Activated CD4-positive, alpha-beta T cell treated with anti-CD3 and anti-CD28 coated beads for 48 hours (primary cell): ENCODE measurements at places on chromosomes 12 and 14.

- DNase-seq: no peak
Measured at GRCh38 chr12:40650038-40650704, 42.1 kb upstream of the CNTN1 start.

- DNase-seq: no peak
Measured at GRCh38 chr12:88471331-88472045, 108.8 kb downstream of the KITLG start.

DNA sequence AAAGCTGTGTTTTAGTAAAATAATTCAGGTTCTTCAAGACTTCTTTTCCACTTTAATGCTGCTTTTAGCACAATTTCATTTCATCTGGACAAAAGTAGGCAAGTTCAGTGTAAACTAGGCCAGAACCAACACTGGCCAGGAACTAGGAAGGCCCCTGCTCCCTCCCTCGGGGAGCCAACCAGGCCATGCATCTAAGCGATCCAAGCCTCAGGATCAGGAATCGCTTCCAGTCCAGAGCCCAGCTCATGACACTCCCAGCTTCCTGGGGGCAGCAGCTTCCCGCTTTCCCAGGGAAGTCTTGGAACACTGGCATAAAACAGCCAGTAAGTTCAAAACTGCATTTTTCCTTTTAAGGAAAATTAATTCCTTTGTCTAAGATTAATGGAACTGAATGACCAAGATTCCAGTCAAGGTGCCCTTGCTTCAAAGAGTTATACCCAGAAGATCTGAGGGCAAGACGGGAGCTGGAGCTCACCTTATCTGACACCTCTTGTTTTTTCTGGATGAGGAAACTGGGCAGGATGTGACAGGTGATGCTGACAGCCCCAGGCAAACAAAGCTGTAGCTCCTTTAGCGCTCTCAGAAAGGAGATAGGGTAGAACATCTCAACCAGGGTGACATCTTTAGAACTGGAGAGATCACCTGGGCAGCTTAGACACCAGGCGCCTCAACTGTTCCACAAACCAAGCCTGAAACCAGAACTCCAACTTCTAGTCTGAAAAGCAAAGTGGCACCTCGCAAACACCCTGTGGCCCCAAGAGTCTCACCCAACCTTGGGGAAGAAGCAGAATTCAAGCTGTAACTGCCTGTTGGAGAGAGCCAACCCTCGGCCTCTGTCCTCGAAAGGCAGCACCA is 61.4 kb upstream of the PNMA1 start:
- DNase-seq: no peak

GRCh38 chr12:89884416-89884898 is 175.8 kb upstream of the ATP2B1 start:
- no peak for DNase-seq

DNA sequence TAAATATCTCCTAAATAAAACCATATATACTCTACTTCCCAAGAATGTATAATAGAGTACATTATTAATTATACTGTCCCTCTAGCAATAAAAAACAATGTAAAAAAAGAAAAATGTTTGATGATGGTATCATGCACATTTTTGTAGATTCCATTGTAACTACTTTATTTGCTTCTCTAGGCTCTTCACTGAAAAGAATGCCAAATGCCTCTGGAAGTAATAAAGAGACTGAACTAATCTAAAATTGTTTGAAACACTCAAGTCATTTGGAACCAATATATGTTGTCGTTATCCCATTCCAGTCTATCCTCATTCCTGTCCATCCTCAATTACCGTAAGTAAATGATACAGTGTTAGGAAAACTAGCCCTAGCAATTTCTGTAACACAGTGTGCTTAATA is 233.6 kb downstream of the C12orf50 start:
- DNase-seq: no peak

GRCh38 chr12:108369736-108370396 is 30.8 kb upstream of the CMKLR1 start:
- DNase-seq: no peak

DNA sequence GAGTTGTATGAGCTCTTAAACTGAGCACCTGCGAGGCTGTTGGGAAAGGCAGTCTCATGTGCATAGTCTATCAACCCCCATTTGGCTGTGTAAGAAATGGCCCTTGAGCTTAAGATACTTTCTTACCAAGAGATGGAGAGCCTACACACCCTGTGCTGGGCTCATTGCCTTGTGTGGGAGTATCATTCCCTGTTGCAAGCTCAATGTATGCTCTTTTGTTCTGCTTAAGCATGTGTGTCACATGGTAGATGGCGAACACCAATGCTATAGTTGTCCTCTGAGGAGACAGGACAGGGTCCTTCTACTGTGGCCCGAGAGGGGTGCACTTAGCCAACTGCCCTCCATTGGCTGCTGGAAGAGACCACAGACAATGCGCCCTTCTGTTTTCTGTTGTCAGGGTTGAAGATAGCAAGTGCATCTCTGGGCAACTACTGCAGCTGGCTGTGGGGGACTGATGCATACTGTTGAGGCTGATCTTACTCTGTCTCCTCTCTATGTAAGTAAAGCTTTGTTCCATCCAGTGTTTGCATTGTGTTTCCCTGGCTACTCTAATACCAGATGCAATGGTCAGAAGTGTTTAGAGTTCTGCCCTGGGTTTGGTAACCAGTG is 79.5 kb downstream of the PTPRB start:
- no peak for DNase-seq

DNA sequence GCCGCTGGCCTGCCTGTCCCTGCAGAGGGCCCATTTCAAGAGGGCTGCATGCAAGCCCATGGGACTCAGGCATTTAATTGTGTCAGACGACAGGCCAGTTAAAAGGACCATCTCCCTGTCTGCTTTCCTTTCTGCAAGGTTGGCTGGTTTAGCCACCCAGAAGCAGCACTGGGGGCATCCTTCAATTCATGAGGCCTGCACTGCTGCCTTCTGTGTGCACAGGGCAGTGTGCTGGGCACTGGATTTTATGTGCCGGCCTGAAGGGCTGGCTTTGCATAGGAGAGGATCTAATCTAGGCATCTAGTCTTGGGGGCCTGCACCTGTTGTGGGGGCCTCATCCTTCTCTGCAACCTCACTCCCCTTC is 114.1 kb upstream of the FKBP4 start:
- DNase-seq: no peak

- no peak for DNase-seq
Measured at GRCh38 chr14:67833403-67833802, 13.8 kb downstream of the RAD51B start.

DNA sequence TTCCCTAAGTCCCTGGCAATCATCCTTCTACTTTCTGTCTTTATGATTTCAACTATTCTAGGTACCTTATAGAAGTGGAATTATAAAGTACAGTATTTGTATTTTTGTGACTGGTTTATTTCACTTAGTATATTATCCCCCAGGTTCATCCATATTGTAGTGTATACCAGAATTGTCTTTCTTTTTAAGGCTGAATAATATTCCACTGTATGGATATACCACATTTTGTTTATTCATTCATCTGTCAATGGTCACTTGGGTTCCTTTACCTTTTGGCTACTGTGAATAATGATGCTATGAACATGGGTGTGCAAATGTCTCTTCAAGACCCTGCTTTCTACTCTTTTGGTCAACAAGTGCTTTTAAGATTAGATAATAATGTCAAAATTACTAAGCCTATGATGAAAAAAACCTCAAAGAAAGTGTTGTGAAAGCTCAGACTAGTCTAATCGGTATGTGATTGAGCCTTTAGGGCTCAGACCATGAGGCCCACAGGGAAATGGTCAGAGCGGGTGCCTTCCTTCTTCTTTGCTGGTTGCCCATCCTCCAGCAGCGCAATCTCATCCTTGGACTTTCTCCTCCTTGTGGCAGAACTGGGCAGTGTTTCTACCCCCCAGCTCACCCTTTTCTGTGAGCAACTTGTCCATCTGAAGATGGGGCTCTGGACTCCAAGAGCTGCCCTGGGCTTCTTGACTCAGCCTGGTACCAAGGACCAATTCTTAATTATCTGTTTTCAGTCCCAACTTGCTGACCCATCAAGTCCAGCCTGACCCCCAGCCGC is 105.4 kb downstream of the TTC8 start:
- peak; percentile 6 for DNase-seq

DNA sequence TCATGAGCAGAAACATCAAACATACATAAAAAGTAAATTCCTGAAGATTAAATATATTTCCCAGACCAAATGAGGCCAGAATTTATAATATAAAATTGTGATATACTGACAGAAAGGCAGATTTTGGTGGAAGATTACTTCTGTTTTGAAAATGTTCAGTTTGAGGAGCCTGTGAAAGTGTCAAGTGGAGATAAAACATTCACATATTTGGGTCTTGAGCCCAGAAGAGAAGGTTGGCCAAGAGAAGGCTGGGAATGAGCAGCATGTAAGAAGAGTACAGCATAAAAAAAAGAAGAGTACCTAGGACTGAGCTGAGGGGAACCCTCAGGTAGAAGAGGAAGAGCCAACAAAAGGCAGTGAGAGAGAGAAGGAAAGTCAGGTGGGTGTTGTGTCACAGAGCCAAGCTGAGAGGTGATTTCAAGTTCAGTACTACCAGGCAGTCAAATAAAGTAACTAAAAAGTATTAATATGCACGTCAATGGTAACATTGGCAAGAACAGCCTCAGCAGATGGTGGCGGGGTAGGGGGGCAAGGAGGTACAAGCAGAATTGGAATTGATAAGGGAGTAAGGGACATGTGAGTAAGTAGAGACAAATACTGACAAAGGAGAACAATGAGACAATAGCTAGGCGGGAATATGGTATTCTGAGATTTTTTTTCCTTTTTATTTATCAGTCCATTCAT is 120.7 kb upstream of the TTC7B start:
- DNase-seq: no peak

GRCh38 chr12:18387706-18388105 is 126.4 kb downstream of the PIK3C2G start:
- DNase-seq: no peak

GRCh38 chr14:52360831-52361230 is 46.7 kb downstream of the PTGER2 start:
- no peak for DNase-seq

DNA sequence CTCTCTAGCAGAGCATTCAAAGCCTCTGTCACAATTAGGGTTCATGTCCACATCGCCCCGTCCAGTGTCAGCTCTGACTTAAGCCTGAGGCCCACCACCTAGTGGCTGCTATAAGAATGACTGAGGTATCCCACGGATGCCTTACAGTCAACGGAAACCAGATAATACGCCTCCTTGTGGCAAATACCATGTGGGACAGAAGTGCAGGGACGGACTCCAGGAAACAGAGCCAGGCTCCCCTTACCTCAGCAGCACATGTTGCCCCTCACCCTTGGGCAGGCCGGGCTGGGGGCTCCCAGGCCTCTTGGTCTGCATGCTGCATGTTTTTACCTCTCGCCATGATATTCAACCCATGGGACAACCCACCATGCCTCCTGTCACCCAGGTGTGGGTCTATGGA is 86.3 kb downstream of the VWF start:
- peak; percentile 70 for DNase-seq

DNA sequence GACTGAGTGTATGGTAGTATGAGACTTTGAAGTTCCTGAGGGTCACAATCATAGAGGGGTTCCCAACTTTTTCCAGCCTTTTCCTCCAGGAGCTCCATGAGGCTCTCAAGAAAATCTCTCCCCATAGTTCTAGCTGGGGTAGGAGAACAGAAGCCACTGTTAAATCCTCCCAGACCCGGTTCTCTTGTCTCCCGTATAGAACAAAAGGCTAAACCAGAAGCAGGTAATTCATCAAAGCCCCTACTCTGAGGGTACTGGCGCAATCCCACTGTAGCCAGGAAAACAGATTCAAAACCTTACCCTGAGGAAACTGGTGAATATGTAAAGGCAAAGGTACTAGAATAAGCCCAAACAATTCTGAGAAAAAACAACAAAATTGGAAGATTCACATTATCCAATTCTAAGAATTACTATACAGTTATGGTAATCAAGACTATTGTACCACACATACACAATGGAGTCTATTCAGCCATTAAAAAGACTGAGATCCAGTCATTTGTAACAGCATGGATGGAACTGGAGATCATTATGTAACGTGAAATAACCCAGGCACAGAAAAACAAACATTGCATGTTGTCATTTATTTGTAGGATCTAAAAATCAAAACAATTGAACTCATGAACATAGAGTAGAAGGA is 20.5 kb downstream of the OR8S1 start:
- DNase-seq: no peak

DNA sequence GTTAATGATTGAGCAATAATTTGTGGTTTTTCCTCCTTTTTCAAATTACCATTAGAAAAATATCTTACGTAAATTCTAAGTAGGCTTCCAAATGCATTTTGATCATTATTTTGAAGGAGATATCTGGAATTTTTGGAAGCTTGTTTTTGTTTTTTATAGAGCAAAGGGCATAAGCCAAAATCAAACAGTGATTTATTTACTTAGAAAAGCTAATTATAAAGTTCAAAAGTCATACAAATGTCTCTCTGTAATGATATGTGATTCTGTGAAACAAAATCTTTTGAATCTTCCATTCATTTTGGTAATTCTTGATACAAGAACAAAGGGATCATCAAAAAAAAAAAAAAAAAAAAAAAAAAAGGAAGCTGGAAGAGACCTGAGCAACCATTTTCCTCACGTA is 416.8 kb downstream of the ETNK1 start:
- DNase-seq: no peak

GRCh38 chr14:89269404-89269803 is 147.6 kb downstream of the FOXN3 start:
- DNase-seq: no peak

- DNase-seq: peak; percentile 57
Measured at GRCh38 chr12:56836800-56837663, 73.9 kb downstream of the HSD17B6 start.

- DNase-seq: no peak
Measured at GRCh38 chr14:39006721-39007410, 96.2 kb downstream of the SEC23A start.

GRCh38 chr12:94594443-94594825 is 55.9 kb downstream of the TMCC3 start:
- no peak for DNase-seq

- DNase-seq: no peak
Measured at GRCh38 chr14:90676912-90677311, 139.3 kb downstream of the TTC7B start.

- no peak for DNase-seq
Measured at GRCh38 chr12:64650762-64651161, 40.5 kb downstream of the RASSF3 start.

DNA sequence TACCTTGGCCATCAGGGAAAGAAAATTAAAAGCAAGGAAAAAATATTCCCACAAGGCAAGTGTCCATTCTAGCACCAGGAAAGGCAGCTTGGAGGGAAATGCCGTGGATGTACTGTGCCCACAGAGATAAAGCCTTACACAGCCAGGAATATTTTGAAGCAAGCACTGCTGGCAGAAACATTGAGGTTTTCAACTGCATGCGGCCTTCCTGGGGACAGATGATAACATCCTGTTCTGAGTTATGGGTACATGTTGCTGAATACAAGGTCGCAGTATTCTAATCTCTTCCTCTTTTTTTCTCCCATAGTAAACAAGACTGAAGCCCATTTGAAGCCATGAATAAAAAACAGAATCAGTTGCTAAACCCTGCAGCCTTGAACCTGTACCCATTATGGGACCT is 197.1 kb downstream of the BTG1 start:
- DNase-seq: no peak

DNA sequence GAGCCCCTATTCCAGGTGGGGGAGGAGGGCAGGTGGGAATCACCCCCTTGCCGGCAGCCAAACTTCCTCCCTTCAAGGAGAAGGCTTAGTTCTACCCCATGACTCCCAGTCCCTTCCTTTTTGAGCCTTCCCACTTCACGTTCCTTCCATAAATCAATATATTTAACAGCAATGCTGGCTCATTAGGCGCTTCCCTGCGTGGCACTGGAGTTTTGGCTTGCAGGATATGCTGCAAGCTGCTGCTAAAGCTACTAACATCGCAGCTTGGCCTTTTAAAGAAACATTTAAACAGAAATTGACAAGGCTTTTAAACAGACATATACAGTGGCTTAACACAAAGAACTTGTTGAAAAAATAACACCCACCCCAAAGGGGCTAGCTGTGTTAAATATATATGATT is 308.0 kb upstream of the FKBP4 start:
- DNase-seq: no peak
